ENCODE measurements at places on chromosomes 12 and 14.

- no peak for DNase-seq
Measured at GRCh38 chr14:72745546-72745945, 148.4 kb downstream of the DPF3 start.

GRCh38 chr12:42426746-42427145, 100.8 kb downstream of the PPHLN1 start:
- no peak for DNase-seq

- no peak for DNase-seq
Measured at GRCh38 chr12:96289067-96289466, 94.9 kb downstream of the ELK3 start.

GRCh38 chr12:124551268-124552144, 15.9 kb downstream of the NCOR2 start:
- DNase-seq = peak; percentile 42

DNA sequence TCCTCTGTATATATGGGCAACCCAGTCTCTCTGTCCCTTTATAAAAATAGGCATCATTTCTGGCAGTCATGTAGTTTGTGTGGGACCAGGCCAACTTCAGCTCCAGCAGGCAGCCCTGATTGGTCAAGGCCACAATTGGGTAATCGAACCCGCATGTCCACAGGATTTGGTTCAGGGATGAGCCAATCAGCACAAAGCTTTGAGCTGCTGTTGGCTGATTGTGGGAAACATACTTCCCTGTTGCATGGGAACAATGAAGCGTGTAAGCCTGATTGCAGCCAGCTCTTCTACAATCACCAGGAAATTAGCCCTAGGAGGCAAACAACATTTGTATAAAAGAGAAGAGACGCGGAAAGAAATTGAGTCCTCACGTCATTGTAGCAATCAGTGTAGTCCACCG, 328.6 kb downstream of the PCNX1 start:
- no peak for DNase-seq

DNA sequence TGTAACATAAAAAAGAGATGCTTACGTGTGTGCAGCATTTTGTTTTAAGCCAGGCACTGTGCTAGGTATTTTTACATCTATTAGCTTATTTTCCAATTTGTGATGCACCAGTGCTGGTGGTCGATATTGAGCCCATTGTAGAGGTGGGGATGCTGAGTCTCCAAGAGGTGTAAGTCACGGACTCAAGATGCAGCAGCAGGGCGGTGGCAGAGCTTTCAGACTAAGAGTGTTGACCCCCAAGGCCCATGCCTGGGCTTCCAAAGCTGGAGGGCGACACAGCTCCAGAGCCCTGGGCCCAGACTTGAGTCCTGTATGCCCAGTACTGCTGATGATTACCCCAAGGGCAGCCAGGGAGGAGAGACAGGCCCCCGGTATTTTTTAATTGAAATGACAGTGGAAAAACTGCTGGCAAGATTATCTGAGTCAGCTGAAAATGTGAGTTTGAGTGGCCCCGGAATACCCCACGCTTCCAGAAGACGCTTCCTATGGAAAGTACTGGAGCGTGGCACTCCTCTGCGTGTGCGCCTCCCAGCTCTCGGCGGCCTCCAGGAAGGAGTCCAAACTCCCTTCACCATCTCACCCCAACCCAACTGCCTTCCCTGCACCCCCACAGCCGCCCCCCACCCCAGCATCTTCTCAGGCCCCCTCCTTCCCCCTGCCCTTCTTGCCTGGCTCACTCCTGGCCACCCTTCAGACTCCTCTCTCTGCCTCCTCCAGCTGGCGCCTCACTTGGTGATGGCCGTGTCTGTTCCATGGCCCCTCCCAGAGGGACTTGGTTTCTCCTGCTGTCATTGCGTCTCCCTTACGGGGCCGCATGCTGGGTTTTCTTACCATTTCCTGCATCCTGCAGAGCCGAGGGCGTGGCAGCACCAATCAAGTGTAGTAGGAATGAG, 40.7 kb downstream of the ELK3 start:
- no peak for DNase-seq

DNA sequence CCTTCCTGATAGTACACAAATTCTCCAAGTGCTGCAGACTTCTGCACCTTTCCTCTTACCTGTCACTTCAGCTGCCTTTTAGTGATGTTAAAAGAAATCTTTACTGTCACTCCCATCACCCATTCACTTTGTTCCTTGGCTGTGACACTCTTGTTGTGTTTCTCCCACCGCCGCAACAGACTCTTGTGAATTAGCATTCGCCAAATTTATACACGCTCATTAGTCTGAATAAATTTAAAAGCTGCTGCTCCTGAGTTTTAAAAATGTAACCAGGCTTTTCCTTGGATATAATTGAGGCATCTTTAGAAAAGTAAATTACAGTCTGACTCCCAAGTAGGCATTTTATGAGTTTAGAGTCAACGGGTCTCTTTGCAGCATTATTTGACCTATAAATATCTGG, 1197.9 kb downstream of the BCL11B start:
- no peak for DNase-seq

- no peak for DNase-seq
Measured at GRCh38 chr12:31004666-31005065, 69.0 kb upstream of the DDX11 start.

DNA sequence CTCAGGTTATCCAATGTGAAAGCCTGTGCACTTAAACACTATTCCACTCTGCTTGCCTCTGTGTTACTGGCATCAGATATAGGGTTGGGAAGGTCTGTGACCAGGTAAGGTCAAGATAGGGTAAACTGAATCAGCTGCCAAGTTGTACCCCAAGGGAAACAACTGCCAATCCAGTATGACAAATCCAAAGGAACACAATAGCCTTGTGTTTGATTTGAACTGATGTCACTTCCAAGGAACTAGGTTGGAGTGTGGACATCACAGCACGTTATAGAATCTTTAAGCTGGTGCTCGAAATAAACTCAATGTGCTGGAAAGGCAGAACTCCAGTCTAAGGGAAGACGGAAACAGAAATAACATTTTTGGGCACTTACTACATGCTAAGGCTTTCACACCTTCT, 223.4 kb upstream of the BTG1 start:
- no peak for DNase-seq

- DNase-seq = no peak
Measured at GRCh38 chr12:5258498-5258897, 173.4 kb upstream of the NTF3 start.

DNA sequence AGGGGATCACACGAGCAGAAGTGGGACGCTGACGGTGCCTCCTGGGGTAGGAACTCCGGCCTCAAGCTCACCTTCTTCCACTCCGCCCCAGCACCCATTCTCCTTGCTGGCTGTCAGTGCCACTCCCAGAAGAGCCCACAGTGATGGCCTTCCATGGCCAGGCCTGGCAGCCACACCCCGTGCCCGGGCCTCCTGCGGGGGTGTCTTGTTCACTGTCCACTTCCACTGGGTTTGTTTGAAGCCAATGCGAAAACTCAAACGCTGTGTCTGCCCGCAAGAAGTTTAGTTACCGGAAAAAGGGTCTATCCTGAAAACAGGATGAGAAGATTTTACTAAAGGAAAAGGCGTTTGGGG, 38.1 kb downstream of the CCDC88C start:
- DNase-seq = no peak

GRCh38 chr12:27123642-27124041, 41.3 kb upstream of the C12orf71 start:
- no peak for DNase-seq

DNA sequence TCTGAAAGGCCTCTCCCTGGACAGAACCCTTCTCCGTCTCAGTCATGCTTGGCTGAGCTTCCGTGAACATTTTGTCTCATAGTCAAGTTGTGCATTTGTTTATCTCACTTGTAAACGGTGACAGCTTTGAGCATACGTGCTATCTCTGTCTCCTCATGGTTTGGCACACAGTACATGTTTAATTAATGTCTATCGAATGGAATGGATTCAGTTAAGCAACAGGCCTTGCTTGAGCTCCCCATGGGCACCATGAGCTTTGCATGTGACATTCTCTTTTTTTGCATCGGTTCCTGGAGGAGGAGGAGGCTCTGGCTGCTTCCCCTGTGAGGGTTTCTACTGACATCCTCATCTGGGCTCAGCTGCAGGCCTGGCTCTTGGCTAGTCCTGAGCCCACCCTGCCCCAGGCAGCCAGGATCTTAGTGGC, 80.0 kb downstream of the PRIMA1 start:
- no peak for DNase-seq

- DNase-seq = no peak
Measured at GRCh38 chr12:22677781-22678574, 53.0 kb downstream of the ETNK1 start.

DNA sequence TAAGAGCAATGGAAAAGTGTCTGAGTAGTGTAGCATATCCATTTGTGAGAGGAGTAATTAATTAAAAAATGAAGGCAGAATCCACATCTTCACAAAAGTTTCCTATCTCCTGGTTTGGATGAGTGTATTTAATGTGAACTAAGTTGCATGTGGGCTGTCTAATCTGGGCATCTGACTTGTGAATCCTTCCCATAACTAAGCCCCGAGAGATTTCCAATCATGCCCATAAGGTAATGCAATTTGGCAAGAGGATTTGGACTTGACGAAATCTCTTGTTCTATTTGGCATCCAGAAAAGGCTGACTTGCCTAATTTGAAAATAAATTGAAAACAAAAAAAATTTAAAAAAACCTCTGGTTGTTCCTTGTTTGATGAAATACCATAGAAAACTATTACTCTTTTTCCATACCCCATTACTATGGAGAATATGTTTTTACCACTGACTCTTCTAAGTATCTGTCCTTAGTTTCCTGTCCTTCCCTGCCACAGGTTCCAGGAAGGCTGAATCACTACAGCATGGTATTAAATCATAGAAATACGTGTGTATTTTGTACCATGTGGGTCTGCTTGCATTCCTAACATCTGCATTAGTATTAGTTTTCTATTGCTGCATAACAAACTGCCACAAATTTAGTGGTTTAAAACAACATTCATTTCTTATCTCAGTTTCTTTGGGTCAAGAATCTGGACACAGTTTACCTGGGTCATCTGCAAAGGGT, 48.4 kb downstream of the ETV6 start:
- DNase-seq = no peak

GRCh38 chr12:57813971-57814772, 4.4 kb downstream of the AVIL start:
- no peak for DNase-seq

- no peak for DNase-seq
Measured at GRCh38 chr14:95136631-95137030, 20.7 kb downstream of the DICER1 start.

GRCh38 chr14:92247947-92248346, 75.0 kb upstream of the SLC24A4 start:
- no peak for DNase-seq

DNA sequence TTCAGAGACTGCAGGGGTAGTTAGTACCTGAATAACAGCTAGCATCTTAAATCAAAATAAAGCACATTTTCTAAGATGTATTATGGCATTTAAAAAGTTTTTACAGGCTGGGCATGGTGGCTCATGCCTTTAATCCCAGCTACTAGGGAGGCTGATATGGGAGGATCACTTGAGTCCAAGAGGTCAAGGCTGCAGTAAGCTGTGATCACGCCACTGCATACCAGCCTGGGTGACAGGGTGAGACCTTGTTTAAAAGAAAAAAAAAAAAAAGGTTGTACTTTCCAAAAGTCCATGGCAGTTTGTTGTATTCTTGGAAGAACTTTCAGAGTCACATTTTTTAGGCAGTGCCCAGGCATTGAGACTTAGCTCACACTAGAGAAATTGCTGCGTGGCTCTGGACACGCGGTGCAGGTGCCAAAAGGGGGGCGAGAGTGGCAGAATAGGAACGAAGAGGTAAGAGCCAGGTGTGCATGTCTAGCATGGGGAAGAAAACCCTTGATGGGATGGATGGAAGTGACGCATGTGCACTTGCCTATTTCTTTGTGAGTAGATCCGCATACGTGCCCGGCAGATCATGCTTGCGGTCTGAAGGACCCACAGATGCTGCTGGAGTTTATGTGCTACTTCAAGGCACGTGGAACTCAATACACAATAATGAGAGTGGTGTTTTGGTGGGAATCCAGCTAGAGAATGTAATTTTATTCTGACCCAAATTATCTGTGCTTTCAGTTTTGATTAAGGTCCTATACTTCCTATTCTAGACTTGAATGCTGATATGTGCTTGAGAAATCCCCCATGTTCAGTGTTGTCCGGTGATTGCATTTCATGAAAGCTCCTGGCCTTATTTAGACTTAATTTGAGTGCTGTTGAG, 11.9 kb downstream of the ANKRD13A start:
- peak; percentile 35 for DNase-seq

- DNase-seq = no peak
Measured at GRCh38 chr14:23085458-23085857, 9.5 kb downstream of the ACIN1 start.

GRCh38 chr14:95471476-95471875, 45.0 kb downstream of the SYNE3 start:
- DNase-seq = no peak

GRCh38 chr14:59566296-59566695, 10.3 kb downstream of the CCDC175 start:
- DNase-seq = no peak

DNA sequence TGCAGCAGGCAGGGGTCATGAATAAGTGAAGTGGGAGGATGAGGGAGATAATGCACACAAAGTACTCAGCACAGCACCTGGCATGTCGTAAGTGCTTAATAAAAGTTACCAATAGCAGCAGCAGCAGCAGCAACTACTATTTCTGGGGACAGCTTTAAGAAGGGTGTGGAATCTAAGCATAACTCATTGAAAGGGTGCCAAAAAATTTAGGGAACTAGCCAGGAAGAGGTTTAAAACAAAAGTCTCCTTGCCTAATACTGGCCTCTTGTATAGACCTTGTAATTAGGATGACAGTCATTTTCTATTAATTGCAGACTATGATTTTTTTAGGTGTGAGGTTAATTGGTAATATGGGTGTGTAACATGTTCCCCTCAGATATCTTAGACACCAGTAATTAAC, 179.9 kb downstream of the PTPN11 start:
- DNase-seq = no peak

GRCh38 chr12:95248095-95248494, 30.5 kb downstream of the VEZT start:
- no peak for DNase-seq

DNA sequence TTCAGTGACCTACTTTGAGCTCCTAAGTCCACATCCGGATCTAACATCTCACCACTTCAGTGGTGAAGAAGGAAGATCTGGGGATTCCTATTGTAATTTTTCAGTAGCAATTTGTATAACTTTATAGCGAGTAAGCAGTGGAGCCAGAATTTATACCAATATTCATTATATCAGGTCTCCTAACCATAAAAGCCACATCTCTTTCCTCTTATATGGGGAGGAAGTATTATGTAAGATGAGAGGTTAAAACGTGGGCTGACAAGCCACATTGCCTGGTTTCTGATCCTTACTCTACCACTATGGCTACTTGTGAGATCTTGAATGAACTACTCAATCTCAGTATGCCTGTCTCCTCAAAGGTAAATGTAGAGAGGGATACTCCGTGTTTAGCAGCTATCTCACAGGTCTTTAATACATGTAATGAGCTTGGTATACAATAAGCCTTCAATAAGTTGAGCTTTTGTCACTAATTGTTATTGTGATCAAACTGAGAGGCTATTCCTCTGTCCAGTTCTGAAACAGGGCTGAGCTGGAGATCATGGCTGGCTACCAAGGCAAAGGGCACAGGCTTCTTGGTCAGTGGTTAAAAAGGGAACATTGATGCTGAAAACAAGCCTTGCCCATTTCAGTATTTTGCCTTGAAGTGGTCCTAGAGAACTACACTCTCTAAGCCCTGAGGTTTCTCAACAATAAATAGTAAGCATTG, 3.3 kb upstream of the TMEM117 start:
- DNase-seq = no peak

GRCh38 chr12:120757226-120757742, 31.7 kb downstream of the ACADS start:
- DNase-seq = no peak

All from transverse colon (tissue), 4 donors.